CD4-positive, alpha-beta T cell treated with Interleukin-15 for 1 hour (primary cell): ENCODE measurements at places on chromosomes 4 and X.

- DNase-seq: peak; percentile 39
Measured at GRCh38 chrX:118751950-118752783, 24.8 kb downstream of the IL13RA1 start.

- no peak for DNase-seq
Measured at GRCh38 chrX:3576886-3577501, 136.5 kb downstream of the PRKX start.

DNA sequence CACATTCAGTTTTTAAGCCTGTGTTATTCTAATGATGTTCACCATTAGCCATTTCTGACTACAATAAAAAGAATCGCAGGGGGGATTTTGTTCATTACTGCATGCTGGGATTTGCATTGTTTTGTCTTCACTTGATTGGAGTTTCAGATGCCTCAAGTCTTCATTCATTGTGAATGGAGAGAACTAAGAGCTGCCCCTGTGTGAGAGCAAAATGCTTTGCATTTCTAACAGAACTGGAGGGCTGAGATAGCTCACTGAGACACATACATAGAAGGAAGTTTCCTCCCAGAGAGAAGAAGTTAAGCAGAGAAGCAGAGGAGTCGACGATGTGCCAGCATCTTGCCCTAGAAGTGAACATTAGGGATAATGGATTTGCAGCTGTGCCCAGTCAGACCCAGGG, 113.5 kb upstream of the GATB start:
- no peak for DNase-seq

- DNase-seq: no peak
Measured at GRCh38 chrX:72110876-72111708, 20.6 kb downstream of the RTL5 start.

DNA sequence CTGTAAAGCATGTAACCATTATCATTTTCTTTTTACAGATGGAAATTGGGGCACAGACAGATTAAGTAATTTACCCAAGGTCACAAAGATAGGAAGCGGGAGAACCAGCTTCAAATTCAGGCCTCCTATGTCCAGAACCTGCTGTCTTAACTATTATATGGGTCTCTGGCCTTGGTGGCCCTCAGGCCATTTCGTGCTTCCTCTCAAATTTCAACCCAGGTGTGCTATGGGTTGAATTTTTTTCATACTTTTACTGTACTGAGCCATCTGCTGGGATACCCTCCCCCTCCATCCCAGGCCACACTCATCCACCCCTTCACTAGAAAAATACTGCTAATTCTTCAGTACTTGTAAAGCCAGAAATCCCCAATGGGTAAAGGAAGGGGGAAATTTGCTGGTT, 42.3 kb downstream of the KLF3 start:
- DNase-seq: no peak
